ENCODE measurements at places on chromosomes 6 and 20.

DNA sequence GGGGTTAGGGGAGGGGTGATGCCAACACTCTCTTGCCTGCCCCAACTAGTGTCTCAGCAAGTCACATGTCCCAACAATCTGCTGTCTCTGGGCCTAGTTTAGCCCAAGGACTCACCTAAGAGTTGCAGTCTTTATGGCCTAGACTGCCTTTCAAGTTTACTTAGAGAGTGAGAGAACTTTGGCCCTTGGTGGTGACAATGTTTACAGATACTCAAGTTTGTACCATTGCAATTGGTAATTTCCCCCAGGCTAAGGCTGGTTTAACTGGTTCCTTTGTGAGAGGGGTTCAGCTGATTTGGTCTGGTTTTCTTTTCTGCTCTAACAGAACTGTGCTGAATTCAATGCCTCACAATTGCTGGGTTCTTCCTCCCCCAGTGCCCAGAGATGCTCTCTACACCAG is 1279.9 kb upstream of the EYS start:
- DNase-seq, result no peak

GRCh38 chr6:28802417-28803336 is 121.1 kb downstream of the TRIM27 start:
- DNase-seq, result no peak

DNA sequence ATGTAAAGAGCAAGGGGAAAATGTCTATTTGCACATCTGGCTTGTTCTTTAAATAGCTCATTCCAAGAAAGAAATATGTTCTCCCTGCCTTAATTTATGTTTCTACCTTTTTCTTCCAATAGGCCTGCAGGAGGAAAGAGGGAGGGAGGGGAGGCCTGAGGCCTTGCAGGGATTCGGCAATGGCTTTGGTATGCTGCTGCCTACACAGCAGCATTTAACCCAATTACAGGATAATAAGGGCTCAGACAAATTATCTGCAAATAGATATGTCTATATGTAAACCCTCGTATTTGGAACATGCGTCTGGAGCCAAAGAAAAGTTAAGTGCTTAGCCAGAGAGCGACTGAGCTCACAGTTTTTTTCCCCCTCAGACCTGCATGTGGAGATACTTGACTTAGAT is 277.2 kb downstream of the CDC5L start:
- no peak for DNase-seq

GRCh38 chr20:63714858-63715257 is 7.0 kb downstream of the ZGPAT start:
- DNase-seq, result no peak

DNA sequence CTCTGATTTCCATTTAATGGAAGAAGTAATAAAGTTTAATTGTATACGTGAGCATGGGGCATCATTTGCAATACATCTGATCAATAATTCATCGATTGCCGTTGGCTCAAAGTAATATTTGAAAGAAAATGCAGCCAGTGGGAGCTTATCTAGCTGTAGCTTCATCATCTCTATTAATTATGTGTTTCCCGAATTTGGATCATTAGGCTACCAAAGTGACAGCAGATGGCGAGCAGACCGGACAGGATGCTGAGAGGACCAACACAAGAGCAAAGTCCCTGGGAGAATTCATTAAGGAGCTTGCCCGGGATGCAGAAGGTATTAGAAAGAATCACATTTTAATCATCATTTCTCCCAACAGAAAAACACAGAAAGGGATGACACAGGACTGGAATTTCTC is 327.1 kb downstream of the ARHGAP18 start:
- no peak for DNase-seq

- no peak for DNase-seq
These were observed 36.6 kb downstream of the FAM229B start for GRCh38 chr6:112123982-112124381.

- DNase-seq, result no peak
These were observed 130.5 kb downstream of the TTLL2 start for GRCh38 chr6:167455371-167455770.

DNA sequence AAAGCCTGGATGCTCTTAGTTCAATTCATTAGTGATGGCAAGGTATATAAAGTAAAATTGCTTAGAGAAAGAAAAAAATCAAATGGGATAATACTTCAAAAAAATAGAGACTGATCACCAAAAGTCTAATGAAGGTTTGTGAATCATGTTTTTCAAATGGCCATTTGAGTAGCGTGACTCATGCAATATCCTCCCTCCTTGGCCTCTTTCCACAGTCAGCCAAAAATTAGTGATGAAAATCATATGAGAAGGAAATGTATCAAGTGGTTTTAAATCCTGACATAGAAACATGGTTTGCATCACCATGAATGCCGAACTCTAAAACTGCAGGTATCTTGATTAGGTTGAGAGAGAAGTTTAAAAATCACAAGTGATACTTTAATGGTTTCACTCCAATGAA is 1.2 kb upstream of the COL19A1 start:
- DNase-seq, result no peak

- no peak for DNase-seq
These were observed 97.1 kb upstream of the PRDM1 start for GRCh38 chr6:105988812-105989577.

- DNase-seq, result no peak
These were observed 119.4 kb downstream of the ZFAND3 start for GRCh38 chr6:37938909-37939308.
